ENCODE measurements at places on chromosomes 16 and 17.

DNA sequence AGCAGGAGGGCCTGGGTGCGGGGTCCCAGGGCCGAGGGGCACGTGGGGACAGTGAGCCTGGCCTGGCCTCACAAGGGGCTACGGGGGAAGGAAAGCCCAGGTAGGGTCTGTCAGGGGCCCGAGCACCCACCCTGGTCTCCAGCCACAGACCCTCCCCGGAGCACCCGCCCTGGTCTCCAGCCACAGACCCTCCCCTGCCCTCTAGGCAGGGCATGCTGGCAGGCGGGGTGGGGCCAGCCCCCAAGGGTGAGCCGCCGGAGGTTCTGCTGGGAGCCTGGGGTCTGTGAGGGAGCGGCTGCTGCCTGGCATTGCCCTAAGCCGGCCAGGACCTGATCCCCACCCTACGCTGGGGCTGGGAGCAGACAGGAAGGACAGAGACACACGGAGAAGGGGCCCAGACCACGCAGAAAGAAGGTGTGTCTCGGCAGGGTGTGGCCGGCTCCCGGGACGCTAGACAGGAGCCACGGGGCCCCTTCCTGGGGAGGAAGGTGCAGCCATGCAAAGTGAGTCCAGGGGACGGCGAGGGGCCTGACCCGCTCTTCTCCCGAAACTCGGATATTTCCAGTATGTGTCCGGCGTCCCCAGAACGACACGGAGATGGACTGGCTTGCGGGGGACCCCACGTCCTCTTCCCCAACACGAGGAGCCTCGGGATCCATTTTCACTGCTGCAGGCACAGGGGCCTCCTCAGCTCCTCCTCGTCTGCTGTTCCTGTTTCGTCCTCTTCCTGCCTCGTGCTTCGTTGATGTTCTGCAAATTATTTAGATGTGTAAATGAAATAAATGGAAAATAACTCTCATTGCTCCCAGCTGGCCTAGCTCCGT, 15.5 kb downstream of the UTS2R start:
- peak; percentile 29 for DNase-seq

DNA sequence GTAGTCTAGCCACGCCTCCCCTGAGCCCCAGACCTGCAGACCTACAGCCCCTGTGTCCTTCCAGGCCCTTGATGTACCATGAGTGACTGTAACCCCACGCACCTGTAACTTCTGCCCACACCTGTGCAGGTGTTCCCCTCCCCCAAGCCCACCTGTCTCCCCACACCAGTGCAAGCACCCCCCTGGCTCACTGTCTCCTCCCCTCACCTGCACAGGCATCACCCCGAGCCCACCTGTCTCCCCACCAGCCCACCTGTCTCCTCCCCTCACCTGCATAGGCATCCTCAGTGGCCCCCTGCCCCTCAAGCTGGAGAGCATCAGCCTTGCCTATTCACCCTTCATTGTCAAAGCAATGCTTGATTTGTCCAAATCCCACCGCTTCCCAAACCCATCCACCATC, 32.3 kb upstream of the ZC3H18 start:
- no peak for DNase-seq

- DNase-seq, result no peak
Measured at GRCh38 chr17:63833026-63833740, 5.7 kb upstream of the FTSJ3 start.

GRCh38 chr17:57355090-57355859, 99.0 kb downstream of the MSI2 start:
- no peak for DNase-seq

GRCh38 chr17:32596206-32596605, 109.4 kb downstream of the CDK5R1 start:
- no peak for DNase-seq

- DNase-seq, result no peak
Measured at GRCh38 chr17:56558088-56558487, 35.4 kb upstream of the NOG start.

GRCh38 chr16:81817296-81817695, 38.2 kb downstream of the PLCG2 start:
- no peak for DNase-seq

GRCh38 chr16:29761882-29762281, 16.1 kb upstream of the C16orf54 start:
- no peak for DNase-seq

- no peak for DNase-seq
Measured at GRCh38 chr16:88734361-88734728, 28.0 kb downstream of the CTU2 start.

Measured in CMK (cell line).